ENCODE measurements at places on chromosomes 4 and X.
A peak's percentile ranks its signal among the peaks of the same experiment; 100 is the strongest.

DNA sequence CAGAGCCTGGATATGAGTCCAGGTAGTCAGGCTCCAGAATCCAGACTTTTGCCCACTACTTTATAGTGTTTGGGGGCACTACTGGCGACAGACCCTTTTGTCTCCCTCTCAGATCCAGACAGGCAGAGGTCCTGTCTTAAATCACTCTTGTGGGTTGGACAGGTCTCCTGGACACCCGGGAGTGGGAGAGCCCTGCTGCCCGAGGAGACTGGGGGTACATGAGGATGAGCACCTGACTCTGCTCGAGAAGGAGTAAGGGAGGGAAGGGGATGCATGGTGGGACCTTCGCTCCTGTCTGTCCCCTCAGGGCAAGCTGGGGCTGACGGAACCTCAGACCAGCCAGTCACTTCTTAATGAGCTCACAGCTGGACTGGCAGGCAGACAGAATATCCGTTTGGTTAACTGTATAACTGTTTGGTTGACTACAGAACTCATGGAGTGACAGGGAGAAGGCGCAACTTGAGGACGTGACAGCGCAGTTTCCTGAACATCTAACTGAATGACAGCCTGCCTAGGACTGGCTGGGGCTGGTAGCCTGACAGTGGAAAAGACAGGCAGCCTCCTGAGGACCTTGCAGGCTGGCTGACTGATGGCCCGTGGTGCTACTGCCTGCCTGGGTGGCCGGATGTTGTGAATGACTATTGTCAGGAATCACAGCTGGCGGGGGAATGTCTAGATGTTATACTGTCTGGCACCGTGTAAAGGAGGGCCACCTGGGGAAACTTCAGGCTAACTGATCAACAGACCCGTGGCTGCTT lies 1.6 kb upstream of the SUV39H1 start:
- DNase-seq: no peak

DNA sequence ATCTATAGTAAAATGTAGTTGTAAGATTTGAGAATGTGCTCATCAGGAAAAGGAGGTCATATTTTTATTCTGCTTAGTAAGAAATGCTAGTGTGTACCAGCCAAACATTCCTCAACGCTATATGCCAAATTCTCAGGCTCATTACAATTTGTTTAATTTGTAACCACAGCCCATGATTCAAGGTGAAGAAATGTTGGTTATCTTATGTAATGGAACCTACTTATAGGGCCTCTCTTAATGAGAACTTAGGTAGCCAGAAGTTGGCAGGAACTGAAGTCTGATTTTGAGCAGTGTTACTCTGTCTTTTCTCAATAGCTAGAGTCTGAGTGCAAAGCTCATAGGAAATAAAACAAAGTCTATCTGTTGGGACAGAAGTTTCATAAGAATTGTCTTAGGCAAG lies 595.0 kb downstream of the GLUD2 start:
- no peak for DNase-seq

- no peak for DNase-seq
These were observed 131.9 kb downstream of the ANXA5 start for GRCh38 chr4:121564840-121565375.

GRCh38 chr4:171924746-171925376 lies 111.7 kb downstream of the GALNTL6 start:
- no peak for DNase-seq

GRCh38 chr4:129232589-129233337 lies 136.8 kb downstream of the C4orf33 start:
- DNase-seq: no peak

DNA sequence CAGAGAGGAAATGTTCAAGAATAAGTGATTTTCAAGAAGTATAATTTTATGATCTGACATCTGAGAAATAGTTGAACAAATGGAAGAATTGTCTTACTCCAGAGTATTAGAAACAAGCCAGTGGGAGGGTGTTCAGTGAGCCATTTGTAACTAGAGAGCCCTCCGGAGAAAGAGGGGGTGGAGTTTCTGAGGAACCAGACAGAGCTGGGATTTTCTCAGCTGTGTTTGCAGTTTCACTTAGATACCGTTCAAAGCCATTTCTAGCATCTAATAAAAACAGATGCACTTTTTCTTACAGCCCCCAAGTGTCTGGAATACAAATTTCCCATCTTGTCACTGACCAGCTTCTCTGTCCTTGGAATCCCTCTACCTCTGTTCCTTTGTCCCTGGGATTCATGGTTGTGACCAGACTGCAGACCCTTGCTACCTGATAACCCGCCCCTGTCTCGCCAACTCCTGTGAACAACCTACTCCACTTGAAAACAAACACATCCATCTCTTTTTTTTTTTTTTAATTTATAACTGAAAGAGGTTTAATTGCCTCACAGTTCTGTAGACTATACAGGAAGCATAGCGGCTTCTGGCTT lies 132.8 kb upstream of the KLF3 start:
- peak; percentile 43 for DNase-seq

- no peak for DNase-seq
These were observed 22.6 kb downstream of the CCKAR start for GRCh38 chr4:26467724-26468123.

GRCh38 chr4:7126981-7127380 lies 59.1 kb upstream of the GRPEL1 start:
- no peak for DNase-seq

DNA sequence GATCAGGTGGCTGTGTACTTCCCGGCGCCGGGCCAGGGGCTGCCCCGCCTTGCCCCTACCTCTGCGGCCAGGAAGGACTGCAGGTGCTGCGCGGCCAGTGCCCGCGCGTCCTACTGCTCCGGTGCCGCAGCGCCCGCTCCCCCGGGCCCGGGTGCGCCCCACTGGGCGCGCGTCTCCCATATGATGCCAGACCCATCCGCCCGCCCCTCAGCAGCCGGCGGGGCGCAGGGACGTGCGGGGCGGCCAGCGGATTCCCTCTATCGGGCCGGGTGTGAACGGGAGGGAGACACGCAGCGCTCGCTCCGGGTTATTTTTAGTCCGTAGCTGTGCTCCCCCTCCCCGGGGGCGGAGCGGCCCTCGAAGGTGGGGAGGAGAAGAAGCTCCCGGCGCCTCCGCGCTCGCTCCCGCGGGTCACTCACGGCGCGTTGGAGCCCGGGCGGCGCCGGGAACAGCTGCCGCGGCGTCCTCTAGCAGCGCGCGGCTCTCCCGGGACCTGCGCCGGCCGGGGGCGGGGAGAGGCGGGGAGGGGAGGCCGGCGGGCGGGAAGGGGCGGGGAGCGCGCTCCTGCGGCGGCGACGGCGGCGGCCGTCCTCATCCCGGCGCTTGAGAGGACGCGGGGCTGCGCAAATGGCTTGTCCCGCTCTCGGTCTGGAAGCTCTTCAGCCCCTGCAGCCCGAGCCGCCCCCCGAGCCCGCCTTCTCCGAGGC lies 103.6 kb downstream of the UCHL1 start:
- no peak for DNase-seq

DNA sequence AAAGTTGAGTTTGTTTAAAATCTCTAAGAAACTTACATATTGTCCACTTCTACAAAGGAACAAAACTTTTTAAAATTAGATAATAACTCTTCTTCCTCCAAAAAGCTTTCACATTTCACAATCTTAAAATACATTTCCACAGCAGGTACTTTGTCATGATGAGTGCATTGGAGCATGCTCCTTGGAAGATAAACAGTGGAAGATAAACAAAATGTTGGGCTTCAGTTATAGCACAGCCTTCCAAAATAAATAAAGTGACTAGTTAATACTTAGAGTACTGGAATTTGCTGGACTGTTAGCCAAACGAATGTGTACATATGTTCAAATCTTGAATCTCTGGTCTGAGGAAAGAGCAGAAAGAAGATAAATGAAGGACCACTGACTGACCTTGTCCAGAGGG lies 54.9 kb upstream of the PDE5A start:
- DNase-seq: no peak

DNA sequence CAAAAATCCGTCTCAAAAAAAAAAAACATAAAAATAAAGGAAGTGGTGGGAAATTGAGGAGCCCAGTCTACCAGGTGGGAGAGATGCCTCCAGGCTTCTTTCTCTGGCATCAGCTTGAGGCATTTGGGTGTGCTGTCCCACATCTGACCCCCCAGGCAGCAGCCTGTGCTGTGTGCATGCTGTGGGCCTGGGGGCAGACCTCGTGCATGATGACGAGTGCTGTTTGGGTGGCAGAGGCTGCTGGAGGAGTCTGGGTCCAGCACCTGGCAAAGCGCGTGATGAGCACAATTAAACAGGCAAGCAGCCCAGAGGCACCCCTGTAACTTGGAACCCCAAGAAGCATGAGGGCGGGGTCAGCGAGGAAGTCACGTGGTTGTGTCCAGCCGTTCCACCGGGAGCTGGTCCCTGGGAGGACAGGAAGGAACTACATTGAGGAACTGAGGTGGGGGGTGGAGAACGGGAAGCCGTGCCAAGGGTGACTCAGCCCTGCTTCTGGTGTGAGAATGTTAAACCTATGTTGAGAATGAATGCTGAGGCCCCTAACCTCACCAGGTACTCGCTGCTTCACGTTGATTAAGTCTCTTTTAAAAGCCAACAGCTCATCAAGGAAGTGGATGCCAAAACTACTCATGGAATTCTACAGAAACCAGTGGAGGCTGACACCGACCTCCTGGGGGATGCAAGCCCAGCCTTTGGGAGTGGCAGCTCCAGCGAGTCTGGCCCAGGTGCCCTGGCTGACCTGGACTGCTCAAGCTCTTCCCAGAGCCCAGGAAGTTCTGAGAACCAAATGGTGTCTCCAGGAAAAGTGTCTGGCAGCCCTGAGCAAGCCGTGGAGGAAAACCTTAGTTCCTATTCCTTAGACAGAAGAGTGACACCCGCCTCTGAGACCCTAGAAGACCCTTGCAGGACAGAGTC lies 6.1 kb downstream of the TACC3 start:
- no peak for DNase-seq

DNA sequence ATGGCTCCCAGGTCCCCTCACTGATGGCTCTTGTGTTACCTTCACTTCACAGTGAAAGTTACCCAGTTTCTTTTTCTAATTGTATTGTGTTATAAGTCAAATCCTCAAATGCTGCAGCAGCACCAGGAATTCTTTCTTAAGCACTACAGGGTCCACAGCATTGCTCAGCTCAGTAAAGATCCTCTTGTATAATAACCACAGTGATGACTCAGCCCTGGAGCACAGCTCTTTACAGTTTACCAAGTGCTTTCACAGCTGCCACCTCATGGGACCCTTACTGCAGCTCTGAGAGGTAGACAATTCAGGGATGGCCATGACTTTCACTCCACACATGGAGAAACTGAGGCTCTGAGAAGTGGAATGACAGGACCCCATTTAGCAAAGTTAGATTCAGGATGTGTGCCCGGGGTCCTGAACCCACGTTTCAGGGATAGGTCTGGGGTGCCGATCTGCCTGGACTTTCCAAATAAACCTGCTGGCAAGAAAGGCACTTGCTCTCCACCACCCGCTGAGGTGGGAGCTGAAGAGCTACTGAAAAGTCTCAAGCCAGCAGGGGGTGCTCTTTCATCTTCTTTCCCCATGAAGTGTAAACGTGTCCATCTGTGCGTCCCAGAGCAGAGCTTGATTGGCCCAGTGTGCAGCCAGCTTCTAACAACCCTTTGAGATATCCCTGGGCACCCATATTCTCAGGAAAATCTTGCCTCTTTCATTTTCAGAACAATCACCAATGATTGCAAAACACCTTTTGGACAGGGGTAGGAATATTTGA lies 35.7 kb upstream of the GABRQ start:
- DNase-seq: no peak

GRCh38 chr4:80614319-80614718 lies 278.8 kb downstream of the CFAP299 start:
- no peak for DNase-seq

- no peak for DNase-seq
These were observed 37.9 kb upstream of the PGK1 start for GRCh38 chrX:78066110-78066509.

DNA sequence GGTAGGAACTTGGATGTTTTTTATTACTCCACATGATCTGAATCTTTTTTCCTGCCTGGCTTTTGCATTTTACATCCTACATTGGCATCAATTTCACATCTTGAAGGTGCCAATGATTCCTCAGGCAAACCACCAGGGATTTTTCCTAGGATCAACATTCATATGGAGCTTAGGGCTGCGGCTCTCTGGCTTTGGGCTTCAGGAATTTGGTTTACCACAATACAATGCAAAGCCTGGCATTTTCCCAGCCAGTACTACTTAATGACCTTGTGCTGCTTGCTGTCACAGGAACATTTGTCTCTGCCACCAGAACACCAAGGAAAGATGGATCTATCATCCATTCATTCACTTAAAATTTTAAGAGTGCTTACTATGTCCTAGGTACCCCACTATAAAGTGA lies 180.7 kb downstream of the PDGFC start:
- DNase-seq: no peak

DNA sequence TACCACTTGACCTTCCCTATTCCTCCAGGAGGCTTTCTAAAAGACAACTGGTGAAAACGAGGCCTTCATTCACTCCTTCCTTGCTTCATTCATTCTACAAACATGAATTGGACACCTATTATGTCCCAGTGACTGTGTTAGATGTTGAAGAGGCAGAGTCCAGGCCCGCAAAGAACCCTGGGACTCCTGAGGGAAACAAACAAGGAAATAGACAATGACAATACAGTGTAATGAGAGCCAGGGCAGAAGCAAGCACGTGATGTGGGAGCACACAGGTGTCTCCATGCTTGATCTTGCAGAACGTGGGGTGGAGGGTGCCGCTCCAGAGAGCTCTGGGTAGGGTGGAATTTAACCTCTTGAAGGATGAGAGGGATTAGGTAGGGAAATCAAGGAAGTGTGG lies 137.6 kb upstream of the KLF3 start:
- DNase-seq: no peak

DNA sequence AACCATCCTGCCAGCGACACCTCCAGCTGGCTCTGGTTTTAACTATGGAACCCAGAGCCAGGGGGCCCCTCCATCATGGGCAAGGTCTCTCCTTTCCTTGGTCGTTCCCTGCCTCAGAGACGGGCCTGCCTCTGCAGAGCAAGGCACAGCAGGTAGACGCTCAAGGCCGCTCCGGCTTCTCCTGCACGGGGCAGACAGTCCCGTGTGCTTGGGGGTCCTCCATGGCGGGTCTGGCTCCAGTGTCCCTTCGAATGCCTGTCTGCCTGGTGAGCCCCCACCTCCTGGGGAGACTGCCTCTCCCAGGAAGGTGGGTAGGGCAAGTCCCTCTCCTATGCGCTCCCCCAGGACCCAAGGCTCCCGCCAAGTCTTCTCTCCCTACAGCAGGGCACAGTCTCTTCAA lies 71.5 kb downstream of the ACOX3 start:
- DNase-seq: no peak

DNA sequence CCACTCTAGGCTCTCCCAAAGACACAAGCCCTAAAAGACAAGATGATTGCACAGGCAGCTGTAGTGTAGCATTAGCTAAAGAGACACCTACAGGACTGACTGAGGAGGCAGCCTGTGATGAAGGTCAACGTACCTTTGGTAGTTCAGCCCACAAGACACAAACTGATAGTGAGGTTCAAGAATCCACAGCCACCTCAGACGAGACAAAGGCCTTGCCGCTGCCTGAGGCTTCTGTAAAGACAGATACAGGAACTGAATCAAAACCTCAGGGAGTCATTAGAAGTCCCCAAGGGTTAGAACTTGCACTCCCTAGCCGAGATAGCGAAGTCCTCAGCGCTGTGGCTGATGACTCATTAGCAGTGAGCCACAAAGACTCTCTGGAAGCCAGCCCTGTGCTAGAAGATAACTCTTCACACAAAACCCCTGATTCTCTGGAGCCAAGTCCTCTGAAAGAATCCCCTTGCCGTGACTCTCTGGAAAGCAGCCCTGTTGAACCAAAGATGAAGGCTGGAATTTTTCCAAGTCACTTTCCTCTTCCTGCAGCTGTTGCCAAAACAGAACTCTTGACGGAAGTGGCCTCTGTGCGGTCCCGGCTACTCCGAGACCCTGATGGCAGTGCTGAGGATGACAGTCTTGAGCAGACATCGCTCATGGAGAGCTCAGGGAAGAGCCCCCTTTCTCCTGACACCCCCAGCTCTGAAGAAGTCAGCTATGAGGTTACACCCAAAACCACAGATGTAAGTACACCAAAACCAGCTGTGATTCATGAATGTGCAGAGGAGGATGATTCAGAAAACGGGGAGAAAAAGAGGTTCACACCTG lies 306.3 kb downstream of the ANK2 start:
- DNase-seq: peak; percentile 68

Data from GM10248 (cell line).